ENCODE measurements at places on chromosomes 13 and 19.
A peak's percentile ranks its signal among the peaks of the same experiment; 100 is the strongest.

- DNase-seq: no peak
Measured at GRCh38 chr19:32104850-32105235, 240.6 kb upstream of the ZNF507 start.

GRCh38 chr19:32165750-32166149 lies 179.7 kb upstream of the ZNF507 start:
- no peak for DNase-seq

DNA sequence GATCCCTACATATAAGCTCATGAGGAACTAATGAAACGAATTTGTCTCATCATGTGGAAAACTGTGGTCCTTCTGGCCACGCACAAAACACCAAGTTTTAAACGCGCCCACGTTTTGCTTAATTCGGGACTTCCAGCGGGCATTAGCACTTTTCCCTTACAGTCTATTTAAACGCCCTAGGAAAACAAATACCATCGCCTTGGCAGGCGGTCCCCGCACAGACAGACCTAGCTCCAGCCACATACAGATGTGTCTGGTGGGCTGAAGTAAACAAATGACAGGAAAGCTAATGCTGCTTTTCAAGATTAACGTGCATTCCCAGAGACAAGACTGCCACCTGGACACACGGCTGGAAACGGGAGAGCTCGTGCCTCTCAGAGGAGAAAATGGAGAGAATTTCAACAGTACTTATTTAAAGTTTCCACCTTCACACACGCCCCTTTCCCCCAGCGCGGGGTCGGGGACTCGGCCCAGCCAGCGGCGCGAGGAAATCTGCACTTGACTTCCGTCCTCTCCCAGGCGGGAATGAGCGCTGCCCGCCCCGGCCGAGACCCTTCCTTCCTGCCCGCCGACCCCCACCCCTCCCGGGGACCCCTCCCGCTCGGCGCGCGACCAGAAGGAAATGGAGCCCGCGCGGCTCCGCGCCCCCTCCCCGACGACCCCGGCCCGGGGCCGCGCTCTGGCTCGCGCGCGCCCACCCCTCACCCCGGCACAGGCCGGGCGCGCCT lies 931 bp downstream of the USP12 start:
- DNase-seq: peak; percentile 61

GRCh38 chr19:45463241-45463640 lies 4.6 kb upstream of the FOSB start:
- no peak for DNase-seq

DNA sequence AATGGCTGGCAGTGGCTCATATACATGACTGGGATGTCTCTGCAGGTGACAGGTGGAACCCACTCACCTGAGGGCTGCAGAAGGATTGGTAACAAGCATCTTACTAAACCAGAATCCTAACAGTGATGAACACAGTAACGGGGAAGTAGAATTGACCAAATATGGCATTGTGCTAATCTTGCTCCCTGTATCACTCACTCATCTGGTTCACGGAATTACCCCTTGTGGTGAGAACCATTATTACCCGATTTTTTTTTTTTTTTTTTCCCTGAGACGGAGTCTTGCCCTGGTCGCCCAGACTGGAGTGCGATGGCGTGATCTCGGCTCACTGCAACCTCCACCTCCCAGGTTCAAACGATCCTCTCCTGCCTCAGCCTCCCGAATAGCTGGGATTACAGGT lies 69.5 kb downstream of the PTPRS start:
- no peak for DNase-seq

DNA sequence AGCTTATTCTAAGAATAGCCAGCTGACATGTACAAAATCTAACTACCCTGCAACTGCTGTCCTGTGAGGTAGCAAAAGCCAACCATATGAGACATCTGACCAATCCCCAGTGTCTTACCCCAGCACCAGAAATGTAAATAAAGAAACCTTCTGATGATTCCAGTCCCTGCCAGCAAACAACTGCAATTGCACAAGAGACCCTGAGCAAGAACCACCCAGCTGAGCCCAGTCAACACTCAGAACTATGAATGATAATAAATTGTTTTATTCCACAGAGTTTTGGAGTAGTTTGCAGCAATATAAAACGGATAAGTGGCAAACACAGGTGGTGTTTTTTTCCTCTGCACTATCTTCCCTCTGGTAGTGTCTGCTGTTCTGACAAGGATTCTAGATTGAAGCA lies 94.9 kb downstream of the ERCC5 start:
- DNase-seq: no peak

DNA sequence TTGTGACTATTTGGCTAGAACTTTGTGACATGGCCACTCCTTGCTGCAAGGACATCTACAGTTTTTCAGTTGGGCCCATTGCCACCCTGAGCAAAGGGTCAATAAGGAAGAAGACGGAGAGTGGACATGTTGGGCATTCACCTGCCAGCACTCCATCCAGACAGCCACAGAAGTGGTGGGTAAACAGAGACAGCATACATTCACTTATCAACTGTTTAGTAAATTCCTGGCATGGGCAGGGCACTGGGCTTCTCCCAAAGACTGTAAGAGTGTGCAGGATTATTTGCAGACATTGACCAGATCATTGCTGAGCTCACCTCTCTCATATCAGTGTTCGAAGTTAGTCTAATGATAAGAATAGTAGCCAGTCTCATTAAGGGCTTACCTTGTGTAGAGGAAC lies 29.2 kb downstream of the SIPA1L3 start:
- no peak for DNase-seq

DNA sequence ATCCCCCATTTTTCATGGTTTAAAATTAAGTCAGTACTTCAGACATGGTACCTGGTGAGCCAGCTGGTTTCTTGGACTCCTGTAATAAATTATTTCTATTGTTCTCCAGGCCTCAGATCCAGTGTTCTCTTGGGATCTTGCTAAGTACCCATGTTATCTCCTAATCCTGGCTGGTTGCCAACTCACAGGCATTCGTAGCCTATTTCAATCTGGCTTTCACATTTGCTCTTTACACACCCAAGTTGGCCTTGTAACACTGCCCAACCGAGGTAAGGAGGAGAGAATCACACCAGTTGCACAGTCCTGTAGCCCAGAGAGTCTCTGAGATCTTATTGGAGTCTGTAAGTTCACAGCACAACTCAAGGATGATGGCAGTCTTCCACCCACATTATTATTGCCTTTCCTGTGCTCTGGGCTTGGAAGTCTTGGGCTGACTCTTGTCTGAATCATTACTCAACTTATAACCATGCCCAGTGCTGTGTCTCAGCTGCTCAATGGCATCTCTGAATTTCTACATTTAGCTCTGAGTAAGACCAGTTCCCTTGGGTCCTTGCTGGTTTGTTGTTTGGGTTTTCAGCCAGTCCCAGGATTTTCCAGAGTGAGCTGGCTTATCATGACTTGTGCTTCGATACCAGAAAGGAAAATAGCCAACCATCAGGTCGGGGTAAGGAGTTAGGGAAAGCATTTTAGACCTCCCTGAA lies 76.6 kb upstream of the KLF12 start:
- DNase-seq: no peak

GRCh38 chr13:74061926-74062595 lies 72.1 kb downstream of the KLF12 start:
- DNase-seq: peak; percentile 47

All from GM06990 (cell line).